ENCODE measurements at places on chromosomes 6 and 20.

- DNase-seq, result no peak
Measured at GRCh38 chr20:14570811-14571210, 233.4 kb upstream of the FLRT3 start.

DNA sequence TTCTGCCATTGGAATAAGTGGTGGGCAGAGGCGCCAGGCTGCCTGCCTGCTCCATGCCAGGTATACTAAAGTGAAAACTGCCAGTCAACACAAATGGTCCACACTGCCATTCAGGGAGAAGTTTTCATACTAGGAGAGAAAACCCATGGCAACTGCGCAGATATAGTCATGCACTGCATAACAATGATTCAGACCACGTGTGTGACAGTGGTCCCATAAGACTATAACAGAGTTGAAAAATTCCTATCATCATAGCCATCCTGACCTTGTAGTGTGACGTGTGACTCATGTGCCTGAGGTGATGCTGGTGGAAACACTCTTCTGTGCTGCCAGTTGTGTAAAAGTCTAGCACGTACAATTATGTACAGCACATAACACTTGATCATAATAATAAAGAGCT, 25.1 kb downstream of the ZC3H12D start:
- DNase-seq, result no peak

DNA sequence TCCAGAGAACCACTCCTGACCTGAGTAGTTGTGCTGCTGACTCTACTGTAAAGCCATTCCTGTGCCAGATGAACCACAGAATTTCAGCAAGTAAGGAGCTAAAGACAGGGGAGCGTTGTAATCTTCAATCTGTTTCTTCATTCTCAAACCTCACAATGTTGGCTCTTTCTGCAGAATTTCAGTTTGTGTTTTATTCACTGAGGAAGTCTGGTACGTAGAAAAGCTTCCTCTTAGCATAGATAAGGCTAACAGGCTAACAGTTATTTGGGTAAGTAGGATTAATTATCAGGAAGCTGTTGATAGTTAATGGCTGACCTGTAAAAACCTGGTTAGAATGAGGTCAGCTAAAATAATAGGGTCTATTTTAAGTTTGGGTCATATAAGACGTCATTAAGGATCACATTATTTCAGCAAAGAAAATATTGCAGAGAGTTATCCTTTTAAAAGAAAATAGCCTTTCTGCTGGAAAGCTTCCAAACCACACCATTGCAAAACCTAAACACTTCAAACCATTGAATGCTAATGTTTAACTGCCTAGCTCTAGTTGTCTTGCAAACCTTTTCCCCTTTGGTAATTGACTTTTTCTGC, 14.1 kb upstream of the TENT5A start:
- no peak for DNase-seq

GRCh38 chr6:41013466-41014153, 25.4 kb downstream of the UNC5CL start:
- no peak for DNase-seq

GRCh38 chr20:62760856-62761758, 35.2 kb upstream of the MRGBP start:
- no peak for DNase-seq

DNA sequence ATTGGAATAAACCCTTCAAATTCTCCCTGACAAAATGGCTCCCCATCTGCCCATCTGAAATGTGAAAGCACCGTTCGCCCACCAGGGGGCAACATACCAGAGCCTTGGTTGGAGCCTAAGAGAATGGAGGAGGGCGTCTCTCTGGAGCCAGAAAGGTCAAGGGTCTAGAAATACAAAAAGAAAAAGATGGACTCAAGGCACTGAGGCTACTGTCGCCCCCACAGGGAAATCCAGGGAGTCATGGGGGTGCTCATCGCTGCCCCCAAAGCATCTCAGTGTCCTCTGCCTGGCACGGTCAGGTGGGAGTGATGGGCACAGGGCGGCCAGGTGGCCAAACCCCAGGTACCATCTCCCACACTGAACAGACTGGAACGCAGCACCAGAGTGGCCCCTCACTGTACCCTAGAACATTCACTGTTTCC, 136.3 kb downstream of the ZMYND8 start:
- no peak for DNase-seq

GRCh38 chr6:148708707-148709106, 38.1 kb upstream of the UST start:
- DNase-seq, result no peak

GRCh38 chr6:5712349-5713215, 294.1 kb downstream of the NRN1 start:
- DNase-seq, result no peak

DNA sequence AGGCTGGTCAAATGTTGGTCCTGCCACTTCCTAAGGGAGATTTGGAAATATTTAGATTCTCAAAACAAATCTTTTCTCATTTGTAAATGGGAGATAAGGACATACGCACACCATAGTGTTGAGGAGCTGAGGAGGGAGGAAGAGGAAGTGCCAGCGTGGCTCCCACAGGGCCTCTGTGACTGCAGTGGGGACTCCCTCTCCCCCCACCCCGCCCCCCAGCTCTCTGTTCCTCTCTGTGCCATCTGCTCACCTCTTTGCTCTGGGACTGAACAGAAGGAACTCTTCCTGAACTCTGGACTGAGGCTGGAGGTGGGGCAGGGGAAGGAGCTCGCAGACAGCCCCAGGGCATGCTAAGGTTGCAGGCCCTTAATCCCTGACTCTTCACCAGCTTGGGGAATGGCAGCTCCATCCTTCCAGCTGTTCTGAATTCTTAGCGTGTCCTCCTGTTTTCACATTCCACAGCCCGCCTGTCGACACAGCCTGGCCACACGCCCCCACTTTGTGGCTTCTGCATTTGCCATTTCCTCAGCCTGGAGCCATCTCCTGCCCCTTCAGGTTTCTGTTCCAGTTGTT, 11.4 kb downstream of the DDX27 start:
- DNase-seq, result no peak

DNA sequence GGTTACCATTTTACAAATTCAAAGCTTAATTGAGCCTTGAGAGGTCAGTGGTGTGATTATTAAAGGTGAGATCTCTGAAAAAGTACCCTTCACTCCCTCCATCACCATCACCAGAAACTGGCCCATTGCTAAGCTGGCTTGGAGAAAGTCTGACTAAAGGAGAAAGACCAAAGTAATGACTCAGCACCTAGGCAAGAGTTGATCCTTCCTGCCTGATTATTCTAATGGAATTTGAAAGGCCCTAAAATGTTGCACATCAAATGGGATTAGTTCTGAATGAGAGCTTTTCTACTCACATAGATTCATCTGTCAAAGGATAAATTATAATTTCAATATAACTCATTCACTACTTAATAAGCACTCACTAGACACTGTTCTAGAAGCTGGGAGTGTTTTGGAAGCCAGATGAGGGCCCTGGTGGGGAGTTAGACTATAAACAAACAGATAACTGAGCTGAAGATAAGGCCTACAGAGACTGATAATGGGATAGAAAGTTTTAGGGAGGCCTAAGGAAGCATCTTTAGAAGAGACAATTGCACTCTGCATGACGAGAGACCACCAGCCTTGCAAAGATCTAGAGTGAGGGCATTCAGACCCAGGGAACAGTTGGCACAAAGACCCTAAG, 366.7 kb downstream of the SYNE1 start:
- no peak for DNase-seq

DNA sequence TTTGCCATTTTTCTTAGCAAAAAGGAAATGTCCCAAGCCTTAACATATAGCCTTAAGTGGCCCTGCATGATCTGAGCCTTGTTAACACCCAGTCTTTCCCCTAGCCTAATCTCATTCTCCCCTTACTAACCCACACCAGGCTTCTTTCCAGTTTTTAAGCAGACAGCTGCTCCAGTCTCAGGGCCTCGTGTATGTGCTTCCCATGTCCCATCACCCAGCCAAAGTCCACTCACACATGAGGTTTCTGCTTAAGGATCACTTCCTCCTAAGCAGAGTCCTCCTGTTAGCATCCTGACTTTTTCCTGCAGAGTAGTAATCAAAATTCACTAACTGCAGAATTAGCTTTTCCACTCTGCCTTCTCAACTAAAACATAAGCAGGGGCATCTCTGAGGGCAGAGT, 96.1 kb downstream of the SMLR1 start:
- no peak for DNase-seq

DNA sequence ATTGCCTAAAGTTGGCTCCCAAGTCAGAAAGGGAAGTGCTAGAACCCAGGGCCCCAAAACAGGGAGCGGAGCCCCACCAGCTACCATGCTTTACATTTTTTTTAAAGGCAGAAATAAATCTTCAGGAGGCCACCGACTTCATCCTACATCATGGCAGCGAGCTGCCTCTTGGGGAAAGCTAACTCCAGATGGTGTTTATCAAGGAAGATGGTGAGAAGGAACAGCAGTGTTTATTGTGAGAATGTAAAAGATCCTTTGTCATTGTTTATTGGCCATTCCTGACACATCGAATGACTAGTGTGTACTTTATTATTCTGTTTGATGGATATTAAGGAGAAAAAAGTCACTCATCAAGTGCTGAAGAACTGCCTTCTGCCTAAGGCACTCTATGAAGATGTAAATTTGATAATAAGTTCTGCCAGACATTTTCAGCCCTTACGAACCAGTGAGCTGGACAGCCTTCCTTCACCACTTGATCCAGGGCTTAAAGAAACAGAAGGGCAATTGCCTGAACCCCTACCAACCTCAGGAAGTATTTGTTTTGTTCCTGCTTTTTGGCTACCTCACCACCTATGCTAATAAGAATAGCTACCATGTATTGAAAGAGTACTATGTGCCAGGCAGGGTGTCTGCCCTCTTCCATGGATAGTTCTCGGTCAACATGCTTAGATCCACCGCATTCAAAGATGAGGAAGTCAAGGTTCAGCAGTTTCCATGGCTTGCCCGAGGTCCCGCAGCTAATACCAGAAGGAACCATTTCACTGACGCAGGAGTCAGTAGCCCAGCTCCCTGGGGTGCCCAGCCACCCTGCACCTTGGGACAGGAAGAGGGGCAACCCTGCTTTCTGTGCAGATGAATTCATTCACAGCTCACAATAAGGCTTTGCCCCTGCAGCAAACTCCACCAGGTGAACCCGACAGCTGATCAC, 194.7 kb upstream of the RREB1 start:
- DNase-seq, result no peak

DNA sequence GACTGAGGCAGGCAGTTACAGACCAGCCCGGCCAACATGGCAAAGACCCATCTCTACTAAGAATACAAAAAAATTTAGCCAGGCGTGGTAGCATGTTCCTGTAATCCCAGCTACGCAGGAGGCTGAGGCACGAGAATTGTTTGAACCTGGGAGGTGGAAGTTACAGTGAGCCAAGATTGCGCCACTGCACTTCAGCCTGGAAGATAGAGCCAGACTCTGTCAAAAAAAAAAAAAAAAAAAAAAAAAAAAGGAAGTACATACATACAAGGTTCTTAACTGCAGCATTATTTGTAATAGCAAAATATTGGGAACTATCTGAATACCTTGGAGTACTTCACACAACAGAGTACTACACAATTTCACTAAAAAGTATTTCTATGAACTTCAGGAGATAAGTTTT, 183.5 kb upstream of the OLIG3 start:
- no peak for DNase-seq

DNA sequence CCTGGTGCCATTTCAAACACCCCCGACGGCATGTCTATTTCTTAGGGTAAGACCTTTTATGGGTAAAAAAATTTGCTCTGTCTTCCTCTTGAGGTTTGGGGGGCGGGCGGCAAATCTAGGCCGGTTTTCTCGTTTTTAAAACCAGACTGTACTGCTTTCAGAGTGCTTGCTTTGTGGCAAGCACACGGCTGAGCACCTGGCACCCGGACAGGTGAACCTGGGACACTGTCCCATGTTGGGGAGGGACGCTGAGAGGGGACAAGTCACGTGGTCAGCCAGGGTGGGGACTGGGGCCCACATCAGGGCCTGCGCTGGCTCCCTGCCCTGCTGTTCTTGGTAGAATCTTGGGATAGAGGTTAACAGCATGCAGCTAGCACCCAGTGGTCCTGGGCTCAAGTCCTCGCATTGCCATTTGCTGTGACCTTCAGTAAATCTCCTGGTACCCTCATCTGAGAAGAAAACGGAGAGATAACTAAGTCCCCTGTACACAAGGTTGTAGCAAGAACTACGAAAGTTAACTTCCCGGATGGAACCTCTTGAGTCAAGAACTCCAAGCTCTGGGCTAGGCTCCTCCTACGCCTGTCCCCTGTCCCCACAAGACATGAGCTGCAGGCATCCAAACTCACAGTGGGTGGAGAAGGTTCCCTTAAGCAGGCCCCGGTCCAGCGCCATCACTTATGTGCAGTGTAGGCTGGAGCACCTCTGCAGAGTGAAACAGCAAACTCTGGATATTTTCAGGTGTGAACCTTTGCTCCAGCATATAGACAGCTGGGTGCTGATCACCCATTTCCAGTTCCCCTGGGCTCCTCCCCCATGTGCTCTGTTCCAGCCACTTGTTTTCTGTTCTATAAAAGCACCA, 41.7 kb downstream of the PMEPA1 start:
- DNase-seq, result no peak

GRCh38 chr6:101722471-101722870, 329.0 kb downstream of the GRIK2 start:
- DNase-seq, result no peak

GRCh38 chr6:107275330-107275865, 160.1 kb upstream of the BEND3 start:
- DNase-seq, result no peak

DNA sequence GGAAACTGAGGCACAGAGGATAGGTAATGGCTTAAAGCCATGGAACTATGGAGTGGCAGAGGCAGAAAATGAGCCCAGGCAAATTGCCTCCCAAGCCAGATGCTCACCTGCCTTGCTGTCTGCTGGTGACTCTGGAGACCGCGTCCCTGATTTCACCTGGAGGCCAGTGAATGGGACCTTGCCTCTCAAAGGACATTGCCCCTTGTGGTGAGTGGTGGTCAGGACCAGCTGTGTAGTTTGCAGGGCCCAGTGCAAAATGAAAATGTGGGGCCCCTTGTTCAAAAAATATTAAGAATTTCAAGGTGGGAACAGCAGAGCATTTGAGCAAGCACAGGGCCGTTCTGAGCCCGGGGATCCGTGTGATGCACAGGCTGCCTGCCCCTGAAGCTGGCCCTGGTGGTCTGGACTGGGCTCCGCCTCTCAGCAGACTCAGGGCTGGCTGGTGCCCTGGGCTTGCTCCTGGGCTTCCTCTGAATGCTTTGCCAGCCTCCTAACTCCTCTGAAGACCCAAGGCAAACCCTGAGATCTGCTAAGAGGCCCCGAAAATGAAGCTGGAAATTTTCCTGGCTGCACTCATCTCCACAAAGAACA, 19.8 kb upstream of the KCNG1 start:
- DNase-seq, result no peak

- DNase-seq, result no peak
Measured at GRCh38 chr6:100065348-100065747, 71.3 kb upstream of the MCHR2 start.

DNA sequence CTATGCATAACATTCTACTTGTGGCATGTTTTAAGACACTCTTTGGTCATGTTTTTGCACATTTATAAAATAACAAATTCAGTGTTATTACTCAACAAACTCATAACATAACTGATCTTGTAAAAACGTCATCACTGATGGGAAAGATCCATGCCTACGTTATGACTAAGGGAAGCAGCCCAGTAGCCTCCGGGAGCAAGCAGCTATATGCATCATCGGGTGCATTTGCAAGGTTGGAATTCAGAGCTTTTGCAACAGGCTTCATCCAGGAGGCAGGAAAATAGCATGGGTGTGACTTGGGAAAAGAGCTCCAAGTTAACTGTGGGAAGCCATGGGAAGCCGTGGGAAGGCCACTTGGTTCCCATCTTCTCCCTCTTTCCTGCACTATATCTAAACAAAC, 271.6 kb upstream of the SGK1 start:
- no peak for DNase-seq

All from esophagus squamous epithelium (tissue), 5 donors.